NCI-H510A (cell line): ENCODE measurements at places on chromosomes 7 and 10.

DNA sequence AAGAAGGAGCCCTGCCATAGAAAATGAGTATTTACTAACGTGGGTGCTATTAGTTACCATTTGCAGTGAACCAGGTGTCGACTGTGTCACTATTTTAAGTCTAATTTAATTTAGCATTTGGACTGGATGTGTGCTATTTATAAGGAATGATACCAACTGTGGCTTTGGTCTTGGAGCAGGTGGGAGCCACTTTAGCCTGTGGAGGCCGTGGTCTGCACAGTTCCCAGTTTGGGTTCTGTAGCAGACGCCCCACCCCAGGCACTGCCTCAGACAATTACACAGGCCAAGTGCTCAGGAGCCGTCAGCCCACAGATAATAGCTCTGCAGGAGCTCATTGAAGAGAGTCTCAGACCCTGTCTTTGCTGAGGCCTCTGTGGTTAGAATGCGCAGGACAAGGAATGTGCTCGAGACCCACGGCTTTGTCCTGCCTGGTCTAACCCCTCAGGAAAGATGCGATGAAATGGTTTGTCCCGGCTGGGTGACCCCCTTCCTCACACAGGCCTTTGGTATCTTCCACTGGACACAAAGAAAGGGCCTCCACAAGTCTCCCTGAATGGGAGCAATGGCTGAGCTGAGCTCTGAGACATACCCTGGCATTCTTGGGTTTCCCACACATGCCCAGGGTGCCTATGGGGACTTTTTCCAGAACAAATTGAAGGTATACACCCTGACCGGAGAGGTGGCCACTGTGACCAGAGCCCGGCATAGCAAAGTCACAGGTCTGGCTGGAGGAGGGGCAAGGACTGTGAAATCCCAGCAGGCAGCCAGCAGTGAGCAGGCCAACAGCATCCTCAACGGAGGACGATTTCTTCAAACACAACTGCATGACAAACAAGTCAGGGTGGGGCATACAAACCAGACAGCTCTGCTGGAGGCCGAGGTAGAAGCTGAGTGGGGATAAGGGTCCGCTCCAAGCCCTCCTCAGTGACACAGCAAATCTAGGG is 251.2 kb downstream of the ARHGAP12 start:
- DNase-seq: no peak

DNA sequence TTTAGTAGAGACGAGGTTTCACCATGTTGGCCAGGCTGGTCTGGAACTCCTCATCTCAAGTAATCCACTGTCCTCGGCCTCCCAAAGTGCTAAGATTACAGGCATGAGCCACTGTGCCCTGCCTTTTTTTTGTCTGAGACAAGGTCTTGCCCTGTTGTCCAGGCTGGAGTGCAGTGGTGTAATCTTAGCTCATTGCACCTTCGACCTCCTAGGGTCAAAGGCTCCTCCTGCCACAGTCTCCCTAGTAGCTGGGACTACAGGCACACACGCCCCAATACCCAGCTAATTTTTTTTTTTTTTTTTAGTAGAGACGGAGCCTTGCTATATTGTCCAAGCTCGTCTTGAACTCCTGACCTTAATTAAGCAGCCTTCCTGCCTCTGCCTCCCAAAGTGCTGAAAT is 26.8 kb upstream of the SUPV3L1 start:
- no peak for DNase-seq

GRCh38 chr7:927031-927671 is 27.3 kb downstream of the ADAP1 start:
- no peak for DNase-seq

DNA sequence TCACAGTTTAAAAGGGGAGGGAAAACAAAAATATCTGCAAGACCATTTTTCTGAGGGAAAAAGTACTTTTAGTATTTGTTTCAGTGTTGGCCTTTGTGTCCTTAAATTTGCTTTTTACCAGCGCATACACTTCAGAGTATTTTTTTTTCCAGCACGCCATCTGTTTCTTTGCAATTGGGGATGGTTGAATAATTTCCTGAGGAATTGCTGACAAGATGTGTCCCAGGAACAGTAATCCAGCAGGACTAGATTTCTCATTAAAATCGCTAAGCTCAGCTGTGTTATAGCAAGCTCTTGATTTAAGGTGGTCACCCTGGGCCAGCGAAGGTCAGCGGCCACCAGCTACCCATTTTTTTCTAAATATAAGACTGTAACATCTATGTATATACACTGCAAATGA is 156.9 kb upstream of the RHOBTB1 start:
- no peak for DNase-seq

- DNase-seq: no peak
Observed at GRCh38 chr10:124629415-124629814, 114.8 kb downstream of the FAM53B start.
